ENCODE measurements at places on chromosomes 3 and 15. TPM values are rescaled to one million over a fixed set of nuclear protein-coding genes. Genes with fewer than 3 reads are reported as not detected.

DNA sequence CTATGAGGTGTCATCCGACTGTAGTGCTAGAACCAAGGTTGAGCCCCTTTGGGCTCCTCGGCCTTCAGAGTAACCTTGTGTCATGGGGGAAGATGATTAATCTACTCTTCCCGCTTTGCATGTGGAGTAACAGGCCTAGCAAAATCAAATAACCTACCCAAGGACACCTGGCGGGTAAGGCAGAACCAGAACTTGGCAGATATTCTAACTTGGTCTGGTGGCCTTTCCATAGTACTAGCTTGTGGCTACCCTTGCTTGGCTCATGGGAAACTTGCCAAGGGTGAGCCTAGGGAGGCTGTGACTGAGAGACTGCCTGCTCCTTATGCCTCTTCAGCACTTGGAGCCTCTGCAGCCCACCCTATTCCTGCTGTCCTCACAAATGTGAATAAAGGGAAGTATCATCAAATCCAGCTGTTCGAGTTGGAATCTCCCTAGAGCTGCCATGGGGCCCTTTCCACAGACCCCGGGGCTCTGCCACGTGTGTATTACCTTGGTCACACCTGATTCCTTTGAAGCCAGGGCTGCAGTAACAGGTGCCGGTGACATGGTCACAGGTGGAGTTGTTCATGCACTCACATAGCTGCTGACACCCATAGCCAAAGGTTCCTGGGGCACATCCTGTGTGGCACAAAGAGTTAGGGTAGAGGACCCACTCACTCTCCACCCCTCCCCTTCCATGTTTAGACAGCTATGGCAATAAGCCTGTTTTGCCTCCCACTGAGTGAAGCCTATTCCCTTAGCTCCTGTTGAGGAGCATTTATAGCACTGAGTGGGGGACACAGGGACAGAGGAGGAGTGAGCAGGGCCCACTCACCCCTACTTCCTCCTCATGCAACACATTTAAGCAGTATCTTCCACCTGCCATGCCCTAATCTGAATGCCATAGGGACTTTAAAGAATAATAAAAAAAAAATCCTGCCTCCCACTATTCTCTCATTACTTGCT is 46.0 kb downstream of the RAB11A start:
- no peaks in the 10 kb centered on the region for H3K36me3 ChIP-seq
- no peaks in the 10 kb centered on the region for H3K27me3 ChIP-seq
- no peak for DNase-seq

- DNase-seq = no peak
- H3K36me3 ChIP-seq = peaks cover 2% of the 10 kb centered on the region
- no peaks in the 10 kb centered on the region for H3K27me3 ChIP-seq
- no peaks in the 10 kb centered on the region for H3K4me1 ChIP-seq
These were observed 83.8 kb downstream of the MAP4 start for GRCh38 chr3:47932421-47932820.

- DNase-seq = no peak
- no peaks in the 10 kb centered on the region for H3K4me1 ChIP-seq
- no peaks in the 10 kb centered on the region for H3K36me3 ChIP-seq
- no peaks in the 10 kb centered on the region for H3K27me3 ChIP-seq
These were observed 9.4 kb upstream of the P2RY1 start for GRCh38 chr3:152825566-152825965.

Gene GOLGA6C
- total RNA-seq = 0.10 TPM

Gene MORC1
- not detected for total RNA-seq

Measured in activated naive CD4-positive, alpha-beta T cell treated with anti-CD3 and anti-CD28 coated beads for 36 hours (primary cell).